ENCODE measurements at places on chromosomes 1 and 21. TPM values are rescaled to one million over a fixed set of nuclear protein-coding genes. Genes with fewer than 3 reads are reported as not detected.

Gene FCRL4
- not detected for polyA plus RNA-seq

GRCh38 chr1:18360251-18360650, 120.5 kb upstream of the KLHDC7A start:
- no peak for DNase-seq

- DNase-seq, result peak; percentile 84
Measured at GRCh38 chr1:225474986-225475820, 47.4 kb upstream of the LBR start.

DNA sequence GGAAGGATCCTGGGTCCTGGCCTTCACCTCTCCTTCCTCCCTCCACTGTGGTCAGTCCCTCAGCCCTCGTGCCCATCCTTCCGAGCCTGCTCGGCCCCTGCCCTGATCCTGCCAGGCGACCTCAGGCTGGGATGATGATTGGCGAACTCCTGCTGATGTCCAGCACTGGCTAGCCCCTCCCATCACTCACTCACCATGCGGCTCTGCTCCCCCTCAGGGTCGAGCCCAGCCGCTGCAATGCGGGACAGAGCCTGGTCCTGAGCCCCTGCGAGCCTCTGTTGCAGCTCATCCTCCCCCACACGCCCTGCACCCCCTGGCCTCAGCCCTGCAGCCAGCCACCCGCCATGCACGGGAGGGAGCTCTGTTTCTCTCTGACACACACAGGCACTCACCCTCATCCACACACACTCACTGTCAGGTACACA, 100.2 kb downstream of the DMRTB1 start:
- DNase-seq, result no peak

Gene DDI2
- 24.3 TPM for polyA plus RNA-seq

Gene ADARB1
- polyA plus RNA-seq, result 24.0 TPM

Gene FCRL2
- polyA plus RNA-seq, result not detected

Gene LENEP
- polyA plus RNA-seq, result 0.67 TPM

- no peak for DNase-seq
Measured at GRCh38 chr1:228062812-228063211, 19.7 kb upstream of the ARF1 start.

GRCh38 chr1:171754353-171754705, 12.5 kb upstream of the VAMP4 start:
- DNase-seq, result no peak

- DNase-seq, result no peak
Measured at GRCh38 chr1:115113766-115114165, 24.5 kb upstream of the TSPAN2 start.

DNA sequence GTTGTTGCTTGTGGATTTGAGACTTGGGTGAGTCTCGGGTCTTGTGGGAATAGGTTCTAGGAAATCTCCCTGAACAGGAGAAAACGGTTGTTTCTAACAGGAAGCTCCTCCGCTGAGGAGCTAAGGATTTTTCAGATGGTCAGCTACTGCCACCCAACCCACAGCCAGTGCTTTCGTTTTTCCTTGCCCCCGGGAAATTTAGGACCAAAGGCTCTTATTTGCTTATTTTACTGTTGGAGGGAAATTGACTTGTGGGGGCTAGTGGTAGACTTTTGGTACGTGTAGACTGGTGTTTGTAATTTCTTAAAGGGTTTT, 792 bp downstream of the SNX7 start:
- DNase-seq, result peak; percentile 43

Gene PLA2G2C
- not detected for polyA plus RNA-seq

Gene PRAMEF18
- polyA plus RNA-seq, result not detected

- no peak for DNase-seq
Measured at GRCh38 chr1:225378880-225379279, 49.0 kb downstream of the LBR start.

- peak; percentile 69 for DNase-seq
Measured at GRCh38 chr1:227357171-227357926, 39.1 kb upstream of the CDC42BPA start.

- DNase-seq, result no peak
Measured at GRCh38 chr1:29671446-29672356, 435.4 kb downstream of the PTPRU start.

GRCh38 chr1:52474807-52475206, 70.4 kb downstream of the PRPF38A start:
- DNase-seq, result no peak

DNA sequence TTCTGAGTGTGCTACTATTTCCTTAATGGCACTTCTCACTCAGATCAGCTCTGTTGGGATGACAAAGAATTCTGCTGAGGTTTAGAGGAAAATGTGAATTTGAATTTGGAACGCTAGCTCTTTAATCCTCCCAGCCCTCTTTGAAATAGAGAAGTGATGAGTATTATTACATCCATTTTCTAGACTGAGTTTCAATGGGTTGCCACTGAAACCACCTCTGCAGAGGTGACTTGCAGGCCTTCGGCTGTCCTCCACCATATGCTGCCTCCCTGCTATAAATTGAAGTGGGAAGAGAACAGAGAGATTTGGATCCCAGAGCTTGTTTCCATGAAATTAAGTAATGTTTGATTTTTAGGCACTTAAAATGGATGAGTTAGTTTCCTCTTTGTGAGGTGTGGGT, 363.2 kb upstream of the SNX7 start:
- no peak for DNase-seq

DNA sequence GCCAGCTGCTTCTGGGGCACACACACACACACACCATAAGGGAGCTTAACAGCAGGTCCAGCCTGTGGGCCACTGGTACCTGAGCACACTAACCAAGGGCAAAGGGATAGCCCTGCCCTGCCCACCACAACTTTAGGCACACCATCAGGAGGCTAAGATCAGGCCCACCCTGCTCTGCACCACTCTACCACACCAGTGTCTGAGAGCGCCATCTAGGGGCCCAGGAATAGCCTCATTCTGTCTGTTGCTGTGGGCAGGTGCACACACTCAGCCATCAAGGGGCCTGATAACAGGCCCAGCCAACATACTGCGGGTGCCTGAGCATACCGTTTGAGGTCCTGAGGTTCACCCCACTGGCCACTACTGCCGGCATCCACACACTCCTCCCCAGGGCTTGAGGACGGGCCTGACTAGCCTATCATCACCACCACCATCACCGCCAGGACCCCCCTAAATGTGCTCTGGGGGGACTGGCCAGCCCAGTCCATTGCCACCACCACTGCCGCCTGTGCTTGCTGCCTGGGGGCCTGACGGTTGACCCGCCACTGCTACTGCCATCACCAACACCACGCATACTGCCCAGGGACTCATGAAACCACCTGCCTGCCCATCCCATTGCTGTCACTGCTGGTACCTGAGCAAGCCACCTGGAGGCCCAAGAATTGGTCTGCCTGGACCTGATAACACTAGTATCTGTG, 31.3 kb downstream of the NSL1 start:
- no peak for DNase-seq

GRCh38 chr1:201409440-201409839, 10.3 kb upstream of the LAD1 start:
- DNase-seq, result no peak

Gene CD1D
- polyA plus RNA-seq, result 1.9 TPM

- peak; percentile 52 for DNase-seq
Measured at GRCh38 chr1:17919525-17920439, 164.6 kb downstream of the ACTL8 start.

- no peak for DNase-seq
Measured at GRCh38 chr1:16241221-16241708, 4.3 kb upstream of the CPLANE2 start.

GRCh38 chr21:33259428-33259827, 6.7 kb upstream of the IL10RB start:
- no peak for DNase-seq

DNA sequence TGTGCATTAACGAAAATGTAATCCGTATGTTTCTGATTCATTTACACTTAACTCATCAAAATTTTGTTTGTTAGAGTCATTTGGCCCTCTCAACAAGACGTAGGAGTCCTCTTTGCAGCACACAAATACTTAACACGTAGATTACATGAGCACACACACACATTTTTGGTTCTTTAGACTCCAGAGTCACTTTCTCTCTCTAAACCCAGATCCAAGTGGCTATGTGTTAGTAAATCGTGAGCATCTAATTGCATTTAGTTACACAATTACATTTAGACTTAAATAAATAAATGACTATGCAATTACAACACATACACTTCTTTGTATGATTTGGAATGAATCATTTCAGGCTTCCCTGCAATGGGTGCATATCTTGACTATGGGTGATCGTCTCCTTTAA, 109.0 kb upstream of the GREM2 start:
- no peak for DNase-seq

DNA sequence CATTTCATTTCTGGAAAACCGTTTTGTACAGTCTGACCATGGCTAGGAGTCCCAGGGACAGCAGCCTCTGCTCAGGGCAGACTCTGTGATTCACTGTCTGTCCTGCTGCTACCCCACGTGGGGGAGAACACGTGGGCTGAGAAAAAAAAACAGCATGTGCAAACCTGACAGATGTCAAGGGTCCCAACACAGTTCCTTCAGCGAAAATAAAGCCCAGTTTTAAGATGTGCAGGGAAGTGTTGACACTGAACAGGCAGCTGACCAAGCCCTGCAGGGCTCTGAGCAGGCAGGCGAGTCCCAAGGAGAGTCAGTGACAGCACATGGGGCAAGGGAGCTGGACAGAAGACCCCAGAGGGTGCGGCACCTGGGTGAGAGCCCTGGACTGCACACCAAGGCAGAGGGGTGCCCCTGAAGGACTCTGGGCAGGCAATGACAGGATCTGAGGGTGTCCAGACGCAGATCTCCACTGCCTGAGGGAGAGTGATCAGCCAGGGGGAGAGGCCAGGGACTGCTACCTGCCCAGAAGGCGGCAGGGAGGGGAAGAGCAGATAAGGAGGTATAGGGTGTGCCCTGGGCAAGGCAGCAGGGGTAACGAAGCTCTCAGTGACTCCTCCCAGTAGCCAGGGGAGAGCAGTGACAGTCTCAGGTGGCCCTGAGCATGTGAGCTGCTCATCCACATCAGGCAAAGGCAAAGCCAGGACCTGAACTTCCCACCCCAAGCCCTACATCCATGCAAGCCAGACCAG, 5.1 kb upstream of the SPATC1L start:
- DNase-seq, result no peak

- peak; percentile 13 for DNase-seq
Measured at GRCh38 chr1:3821004-3821403, 24.7 kb upstream of the LRRC47 start.

DNA sequence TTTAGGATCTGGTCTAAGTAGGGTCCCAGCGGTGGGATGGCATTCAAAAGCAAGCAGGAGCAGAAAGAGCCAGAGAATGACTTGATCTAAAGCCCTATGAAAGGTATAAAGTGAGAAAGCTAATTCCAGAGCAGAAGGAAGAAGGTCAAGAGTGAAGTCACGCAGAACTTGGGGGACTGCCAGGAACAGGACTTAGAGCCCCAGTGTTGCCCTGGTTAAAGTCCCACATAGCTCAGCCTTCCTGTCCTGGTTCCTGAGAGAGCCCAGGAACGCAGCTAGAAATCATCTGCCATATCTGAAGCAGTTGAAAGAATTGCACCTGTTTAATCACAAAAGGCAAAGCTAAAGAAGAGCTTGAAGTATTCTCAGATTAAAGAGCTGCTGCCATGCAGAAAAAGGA, 160.6 kb upstream of the ATP1B1 start:
- no peak for DNase-seq

GRCh38 chr1:39996396-39997004, 41.6 kb downstream of the MFSD2A start:
- DNase-seq, result no peak

Gene HUNK
- 6.3 TPM for polyA plus RNA-seq

DNA sequence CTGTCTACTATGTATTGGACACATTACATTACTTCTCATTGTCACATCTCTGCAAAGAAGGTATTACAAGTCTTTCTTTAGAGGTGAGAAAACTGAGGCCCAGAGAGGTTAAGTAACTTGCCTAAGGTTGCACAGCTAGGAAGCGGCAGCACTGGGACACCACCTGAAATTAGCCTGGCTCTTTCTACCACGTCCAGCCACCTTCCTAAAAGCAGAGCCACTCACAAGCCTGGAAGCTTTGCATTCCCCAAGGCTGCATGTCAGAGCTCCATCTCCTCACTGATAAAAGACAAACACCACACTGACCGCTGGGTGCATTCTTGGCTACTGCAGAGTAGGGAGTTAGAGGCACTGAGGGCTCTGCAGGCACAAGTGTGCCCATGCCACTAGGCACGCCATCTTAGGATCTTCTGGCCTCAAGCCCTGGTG, 2.4 kb downstream of the CD247 start:
- no peak for DNase-seq

Gene MSH4
- 0.67 TPM for polyA plus RNA-seq

Gene FUBP1
- polyA plus RNA-seq, result 166 TPM

DNA sequence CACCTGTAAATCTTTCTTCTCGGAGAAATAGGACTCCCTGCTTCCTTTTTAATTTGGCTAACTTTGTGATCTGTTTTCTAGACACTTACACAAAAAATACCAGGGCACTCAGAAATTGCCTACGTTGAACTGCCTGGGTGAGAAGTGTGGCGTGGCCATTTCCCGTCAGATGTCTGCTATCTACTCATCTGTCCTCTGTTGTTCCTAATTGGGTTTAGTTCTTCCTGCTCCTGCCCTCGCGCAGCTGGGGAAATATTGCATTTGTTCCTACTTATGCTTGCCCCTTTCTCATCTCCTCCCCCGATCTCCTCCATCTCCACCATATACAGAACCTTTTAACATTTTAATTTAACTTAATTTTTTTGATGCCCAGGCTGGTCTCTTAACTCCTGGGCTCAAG, 55.1 kb downstream of the CD58 start:
- no peak for DNase-seq

Gene SLAMF9
- polyA plus RNA-seq, result not detected

DNA sequence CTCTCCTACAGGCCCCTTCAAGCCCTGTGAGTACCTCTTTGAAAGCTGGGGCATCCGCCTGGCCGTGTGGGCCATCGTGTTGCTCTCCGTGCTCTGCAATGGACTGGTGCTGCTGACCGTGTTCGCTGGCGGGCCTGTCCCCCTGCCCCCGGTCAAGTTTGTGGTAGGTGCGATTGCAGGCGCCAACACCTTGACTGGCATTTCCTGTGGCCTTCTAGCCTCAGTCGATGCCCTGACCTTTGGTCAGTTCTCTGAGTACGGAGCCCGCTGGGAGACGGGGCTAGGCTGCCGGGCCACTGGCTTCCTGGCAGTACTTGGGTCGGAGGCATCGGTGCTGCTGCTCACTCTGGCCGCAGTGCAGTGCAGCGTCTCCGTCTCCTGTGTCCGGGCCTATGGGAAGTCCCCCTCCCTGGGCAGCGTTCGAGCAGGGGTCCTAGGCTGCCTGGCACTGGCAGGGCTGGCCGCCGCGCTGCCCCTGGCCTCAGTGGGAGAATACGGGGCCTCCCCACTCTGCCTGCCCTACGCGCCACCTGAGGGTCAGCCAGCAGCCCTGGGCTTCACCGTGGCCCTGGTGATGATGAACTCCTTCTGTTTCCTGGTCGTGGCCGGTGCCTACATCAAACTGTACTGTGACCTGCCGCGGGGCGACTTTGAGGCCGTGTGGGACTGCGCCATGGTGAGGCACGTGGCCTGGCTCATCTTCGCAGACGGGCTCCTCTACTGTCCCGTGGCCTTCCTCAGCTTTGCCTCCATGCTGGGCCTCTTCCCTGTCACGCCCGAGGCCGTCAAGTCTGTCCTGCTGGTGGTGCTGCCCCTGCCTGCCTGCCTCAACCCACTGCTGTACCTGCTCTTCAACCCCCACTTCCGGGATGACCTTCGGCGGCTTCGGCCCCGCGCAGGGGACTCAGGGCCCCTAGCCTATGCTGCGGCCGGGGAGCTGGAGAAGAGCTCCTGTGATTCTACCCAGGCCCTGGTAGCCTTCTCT, 23.5 kb downstream of the UBE2T start:
- DNase-seq, result no peak

Measured in hindlimb muscle (tissue), 1 donor.